ENCODE measurements at places on chromosomes 4 and X. TPM values are rescaled to one million over a fixed set of nuclear protein-coding genes. Genes with fewer than 3 reads are reported as not detected.

Gene CLDN34
- not detected for total RNA-seq

Gene ARHGAP36
- total RNA-seq: not detected

Gene FRG2
- not detected for total RNA-seq

Gene SHROOM2
- 6.7 TPM for total RNA-seq

Gene INTU
- total RNA-seq: 2.6 TPM

Gene RTL9
- total RNA-seq: 0.57 TPM

Gene CDS1
- under 0.01 TPM for total RNA-seq

Gene ZCCHC18
- 0.29 TPM for total RNA-seq

Gene DCLK2
- 8.3 TPM for total RNA-seq

Gene IL9R
- not detected for total RNA-seq

Gene COX18
- 43.2 TPM for total RNA-seq

Gene LRP2BP
- total RNA-seq: 0.43 TPM

Gene TRIM61
- 2.7 TPM for total RNA-seq

Gene USP17L5
- total RNA-seq: not detected

Gene TLR1
- total RNA-seq: 0.44 TPM

Gene EIF1AX
- total RNA-seq: 33.9 TPM

Gene CNGA1
- total RNA-seq: not detected

Gene RNF212
- 0.72 TPM for total RNA-seq

Gene NHSL2
- total RNA-seq: 1.4 TPM

Gene F11
- total RNA-seq: not detected

Gene LGI2
- not detected for total RNA-seq

Gene FGF2
- total RNA-seq: 87.2 TPM

Gene SSX2B
- not detected for total RNA-seq

Gene EMD
- 37.9 TPM for total RNA-seq

Gene H2BW2
- not detected for total RNA-seq

Gene CHIC2
- total RNA-seq: 89.0 TPM

Gene XK
- total RNA-seq: not detected

Gene DNAAF6
- not detected for total RNA-seq

Gene ASB9
- total RNA-seq: 1.6 TPM

Gene GAR1
- total RNA-seq: 4.3 TPM

Gene CTAG1A
- total RNA-seq: not detected

Gene EVC
- total RNA-seq: 64.7 TPM

Gene GRXCR1
- not detected for total RNA-seq

Gene TMEM35A
- 15.2 TPM for total RNA-seq

Gene RAPGEF2
- total RNA-seq: 84.9 TPM

Gene HPSE
- total RNA-seq: 0.66 TPM

Gene RGN
- total RNA-seq: 1.1 TPM

Gene NAP1L3
- total RNA-seq: 0.22 TPM

Data from placental pericyte (primary cell).